ENCODE measurements at places on chromosomes 16 and 17.
A peak's percentile ranks its signal among the peaks of the same experiment; 100 is the strongest.

DNA sequence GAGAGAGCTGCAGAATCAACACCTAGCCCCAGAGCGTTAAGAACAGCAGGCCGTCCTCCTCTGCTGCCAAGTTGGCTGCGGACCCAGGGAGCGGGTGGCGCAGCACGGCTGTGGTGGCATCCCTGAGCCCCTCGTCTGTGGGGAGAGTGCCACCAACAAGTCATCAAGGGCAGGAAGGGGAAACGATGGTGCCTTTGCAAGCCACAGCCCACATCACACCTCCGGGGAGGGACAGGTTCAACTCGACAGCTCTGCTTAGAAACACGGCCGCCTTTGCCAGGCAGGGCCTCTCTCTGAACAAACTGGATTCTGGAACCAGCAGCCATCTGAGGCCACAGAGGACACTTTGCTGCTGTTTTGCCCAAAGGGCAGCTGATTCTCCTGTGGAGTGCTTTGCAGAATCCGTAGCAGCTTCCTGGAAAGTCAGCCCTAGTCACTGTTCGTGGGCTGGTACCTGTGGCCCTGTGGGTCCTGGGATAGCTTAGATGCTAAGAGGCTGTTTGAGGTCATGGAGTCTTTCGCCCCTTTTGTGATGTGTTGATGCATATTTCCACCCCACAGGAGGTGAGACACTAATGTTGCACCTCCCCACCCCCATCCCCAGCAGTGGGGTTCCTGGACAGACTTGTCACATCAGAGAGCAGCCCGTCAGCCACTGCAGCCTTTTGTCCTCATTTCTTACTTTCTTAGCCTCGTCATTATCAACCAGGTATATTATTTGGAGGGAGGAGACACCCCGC, 270.6 kb downstream of the CPPED1 start:
- H3K4me3 ChIP-seq, result peak overlapping the region; percentile 59
- H3K36me3 ChIP-seq, result no peaks in the 10 kb centered on the region
- peaks cover 41% of the 10 kb centered on the region for H3K4me1 ChIP-seq
- no peaks in the 10 kb centered on the region for H3K27me3 ChIP-seq
- peak; percentile 15 for DNase-seq

DNA sequence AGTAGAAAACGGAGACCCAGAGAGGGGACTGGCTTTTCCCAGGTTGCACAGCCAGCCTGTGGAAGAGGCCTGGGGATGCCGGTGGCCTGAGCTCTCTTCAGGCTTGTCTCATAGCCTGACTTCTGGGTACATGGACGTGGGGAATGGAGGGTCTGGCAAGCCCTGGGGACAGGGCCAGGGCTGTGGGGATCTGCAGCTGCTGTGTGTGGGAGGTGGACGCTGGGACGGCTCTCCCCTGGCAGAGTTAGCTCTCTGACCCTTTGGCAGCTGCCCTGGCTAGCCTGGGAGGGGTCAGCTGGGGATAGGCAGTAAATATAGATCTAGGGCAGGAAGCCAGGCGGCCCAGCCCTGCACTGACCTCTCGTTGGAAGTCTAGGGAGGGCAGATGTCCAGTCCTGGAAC, 20.5 kb downstream of the SLC4A1 start:
- peaks cover 8% of the 10 kb centered on the region for H3K36me3 ChIP-seq
- H3K27ac ChIP-seq, result peak overlapping the region; percentile 91
- no peak for DNase-seq
- peaks cover 34% of the 10 kb centered on the region for H3K4me1 ChIP-seq

GRCh38 chr17:74226252-74226651, 12.9 kb downstream of the TTYH2 start:
- H3K4me3 ChIP-seq, result no peak overlapping the region
- H3K27ac ChIP-seq, result peak overlapping the region; percentile 27
- H3K36me3 ChIP-seq, result peaks cover 12% of the 10 kb centered on the region
- H3K27me3 ChIP-seq, result no peaks in the 10 kb centered on the region
- no peak for DNase-seq

GRCh38 chr17:35147375-35147905, at the start of gene UNC45B:
UNC45B (plus strand) TSS chr17:35147817; CDS start chr17:35148264, 447 bp downstream.
- H3K4me1 ChIP-seq, result peaks cover 6% of the 10 kb centered on the region
- peak within 1 kb of the TSS; percentile 51 for H3K27ac ChIP-seq
- no peak within 1 kb of the TSS for H3K4me3 ChIP-seq
- no peaks in the 10 kb centered on the region for H3K36me3 ChIP-seq
- H3K27me3 ChIP-seq, result no peaks in the 10 kb centered on the region

- no peaks in the 10 kb centered on the region for H3K27me3 ChIP-seq
- no peak for DNase-seq
- peaks cover 8% of the 10 kb centered on the region for H3K4me1 ChIP-seq
- H3K4me3 ChIP-seq, result no peak overlapping the region
- H3K36me3 ChIP-seq, result peaks cover 30% of the 10 kb centered on the region
Measured at GRCh38 chr17:28879886-28880571, 17.5 kb downstream of the FLOT2 start.

- H3K36me3 ChIP-seq, result no peaks in the 10 kb centered on the region
- peaks cover 2% of the 10 kb centered on the region for H3K4me1 ChIP-seq
- H3K27ac ChIP-seq, result no peak overlapping the region
Measured at GRCh38 chr17:58284613-58285421, 4.1 kb upstream of the MPO start.

GRCh38 chr17:6352016-6352415, 82.9 kb downstream of the AIPL1 start:
- no peak overlapping the region for H3K27ac ChIP-seq
- DNase-seq, result no peak
- H3K4me1 ChIP-seq, result no peaks in the 10 kb centered on the region

GRCh38 chr16:86834451-86835035, 256.2 kb downstream of the FOXL1 start:
- H3K27ac ChIP-seq, result no peak overlapping the region
- DNase-seq, result no peak
- H3K4me3 ChIP-seq, result no peak overlapping the region
- no peaks in the 10 kb centered on the region for H3K36me3 ChIP-seq
- peaks cover 6% of the 10 kb centered on the region for H3K4me1 ChIP-seq

- peaks cover 19% of the 10 kb centered on the region for H3K36me3 ChIP-seq
- no peak for DNase-seq
- H3K27ac ChIP-seq, result peak overlapping the region; percentile 74
Measured at GRCh38 chr17:39650121-39650579, 13.2 kb downstream of the STARD3 start.

- H3K27ac ChIP-seq, result no peak overlapping the region
- H3K27me3 ChIP-seq, result peaks cover 58% of the 10 kb centered on the region
- no peak for DNase-seq
- peaks cover 3% of the 10 kb centered on the region for H3K36me3 ChIP-seq
- no peak overlapping the region for H3K4me3 ChIP-seq
- peaks cover 9% of the 10 kb centered on the region for H3K4me1 ChIP-seq
Measured at GRCh38 chr17:74641224-74641957, 17.9 kb upstream of the CD300E start.

GRCh38 chr17:37043201-37043600, 94.4 kb downstream of the AATF start:
- H3K36me3 ChIP-seq, result peaks cover 21% of the 10 kb centered on the region
- H3K27me3 ChIP-seq, result no peaks in the 10 kb centered on the region
- no peak overlapping the region for H3K4me3 ChIP-seq
- H3K4me1 ChIP-seq, result peaks cover 23% of the 10 kb centered on the region
- no peak overlapping the region for H3K27ac ChIP-seq
- DNase-seq, result no peak

Measured in effector memory CD8-positive, alpha-beta T cell (primary cell).